ENCODE measurements at places on chromosomes 3 and 15. TPM values are rescaled to one million over a fixed set of nuclear protein-coding genes. Genes with fewer than 3 reads are reported as not detected.
A peak's percentile ranks its signal among the peaks of the same experiment; 100 is the strongest.

DNA sequence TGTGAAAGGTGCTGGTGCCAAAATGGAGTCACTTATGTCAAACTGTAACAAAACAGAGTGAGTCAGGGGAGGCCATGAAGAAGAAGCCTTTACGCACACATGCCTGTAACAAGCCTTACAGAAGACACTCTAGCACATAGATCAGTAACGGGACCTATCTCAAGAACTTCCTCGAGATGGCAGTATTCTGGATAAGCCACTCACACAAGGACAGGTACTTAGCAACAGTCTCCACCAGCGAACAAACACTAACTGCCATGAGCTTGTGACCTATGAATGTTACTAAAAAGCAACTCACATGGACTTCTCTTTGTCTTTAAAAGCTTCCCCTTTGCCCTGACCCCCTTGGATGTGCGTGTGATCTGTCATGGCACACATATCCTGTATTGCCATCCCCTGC is 235.1 kb downstream of the CD47 start:
- H3K4me3 ChIP-seq = no peak overlapping the region
- H3K36me3 ChIP-seq = no peaks in the 10 kb centered on the region
- H3K27me3 ChIP-seq = peaks cover 6% of the 10 kb centered on the region
- H3K4me1 ChIP-seq = no peaks in the 10 kb centered on the region
- DNase-seq = no peak

DNA sequence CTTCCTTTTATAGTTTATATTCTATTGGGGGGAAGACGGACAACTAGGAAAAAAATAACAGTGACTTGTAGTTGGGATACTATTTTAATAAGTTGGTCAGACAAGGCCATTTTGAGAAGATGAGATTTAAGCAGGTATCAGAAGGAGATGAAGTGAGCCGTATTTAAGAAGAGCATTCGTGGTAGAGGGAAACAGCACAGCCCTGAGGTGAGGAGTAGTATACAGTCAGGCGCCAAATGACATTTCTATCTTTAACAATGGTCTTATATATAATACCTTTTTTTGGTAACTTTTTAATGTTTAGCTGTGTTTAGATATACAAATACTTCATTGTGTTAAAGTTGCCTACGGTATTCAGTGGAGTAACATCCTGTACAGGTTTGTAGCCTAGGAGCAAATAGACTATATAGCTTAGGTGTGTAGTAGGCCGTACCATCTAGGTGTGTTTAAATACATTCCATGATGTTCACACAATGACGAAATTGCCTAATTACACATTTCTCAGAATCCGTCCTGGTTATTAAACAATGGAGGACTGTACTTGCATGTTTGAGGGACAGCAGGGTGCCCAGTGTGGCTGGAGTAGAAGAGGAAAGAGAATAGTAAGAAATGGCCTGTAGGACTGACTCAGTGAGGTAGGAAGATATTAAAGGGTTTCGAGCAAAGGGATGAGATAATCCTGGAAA is 1.6 kb downstream of the NKTR start:
- H3K36me3 ChIP-seq = peaks cover 23% of the 10 kb centered on the region
- no peaks in the 10 kb centered on the region for H3K27me3 ChIP-seq
- H3K4me3 ChIP-seq = peak overlapping the region; percentile 91
- H3K4me1 ChIP-seq = peaks cover 52% of the 10 kb centered on the region
- peak overlapping the region; percentile 89 for H3K27ac ChIP-seq

- DNase-seq = no peak
- no peak overlapping the region for H3K4me3 ChIP-seq
- no peak overlapping the region for H3K27ac ChIP-seq
- H3K4me1 ChIP-seq = peaks cover 5% of the 10 kb centered on the region
- H3K27me3 ChIP-seq = peaks cover 9% of the 10 kb centered on the region
Observed at GRCh38 chr3:50516440-50516871, 13.0 kb upstream of the CACNA2D2 start.

DNA sequence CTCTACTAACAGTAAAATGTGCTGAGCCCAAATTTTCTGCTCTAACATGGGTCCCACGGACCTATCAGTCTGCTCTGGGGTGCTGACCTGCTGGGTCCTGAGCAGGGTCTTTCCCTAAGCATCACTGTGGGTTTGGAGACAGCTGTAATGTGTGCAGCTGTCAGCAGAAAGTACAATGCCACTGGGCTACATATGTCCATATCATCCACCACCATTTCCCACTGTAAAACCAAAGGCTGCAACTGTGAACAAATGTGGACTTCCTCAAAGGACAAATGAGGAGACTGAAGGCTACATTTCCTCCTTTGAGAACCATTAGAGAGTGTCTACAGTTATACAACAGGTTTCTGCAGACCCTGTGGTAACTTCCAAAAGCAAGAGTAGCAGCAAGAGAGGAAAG is 33.8 kb upstream of the IP6K2 start:
- H3K27me3 ChIP-seq = no peaks in the 10 kb centered on the region
- peaks cover 14% of the 10 kb centered on the region for H3K36me3 ChIP-seq
- no peaks in the 10 kb centered on the region for H3K4me1 ChIP-seq
- no peak for DNase-seq

GRCh38 chr3:36881735-36882134 is 63.1 kb downstream of the TRANK1 start:
- H3K4me3 ChIP-seq = no peak overlapping the region
- H3K27ac ChIP-seq = no peak overlapping the region
- no peaks in the 10 kb centered on the region for H3K27me3 ChIP-seq
- peaks cover 21% of the 10 kb centered on the region for H3K4me1 ChIP-seq
- no peak for DNase-seq

DNA sequence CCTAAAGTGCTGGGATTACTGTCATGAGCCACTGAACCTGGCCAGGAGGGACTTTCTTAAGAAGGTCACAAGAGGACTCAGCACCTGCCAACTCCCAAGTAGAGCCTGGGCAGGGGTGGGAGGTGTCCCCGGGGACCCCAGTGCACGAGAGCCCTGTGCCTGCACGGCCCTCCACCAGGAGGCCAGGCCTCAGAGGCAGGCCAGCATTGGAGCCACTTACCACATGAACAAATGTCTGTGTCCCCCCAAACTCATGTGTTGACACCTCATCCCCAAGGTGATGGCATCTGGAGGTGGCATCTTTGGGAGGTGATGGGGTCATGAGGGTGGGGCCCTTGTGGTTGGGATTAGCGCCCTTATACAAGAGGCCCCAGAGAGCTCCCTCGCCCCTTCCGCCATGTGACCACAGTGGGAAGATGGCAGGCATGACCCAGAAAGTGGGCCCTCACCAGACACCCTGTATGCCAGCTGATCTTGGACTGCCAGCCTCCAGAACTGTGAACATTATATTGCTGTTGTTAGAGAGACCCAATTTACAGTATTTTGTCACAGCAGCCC is 3.2 kb upstream of the RPUSD3 start:
- peaks cover 24% of the 10 kb centered on the region for H3K4me1 ChIP-seq
- peaks cover 4% of the 10 kb centered on the region for H3K36me3 ChIP-seq
- H3K4me3 ChIP-seq = no peak overlapping the region
- H3K27me3 ChIP-seq = peaks cover 14% of the 10 kb centered on the region
- no peak for DNase-seq

- H3K4me1 ChIP-seq = no peaks in the 10 kb centered on the region
- DNase-seq = no peak
- H3K27me3 ChIP-seq = no peaks in the 10 kb centered on the region
- H3K4me3 ChIP-seq = no peak overlapping the region
Observed at GRCh38 chr3:79490165-79491028, 277.4 kb downstream of the ROBO1 start.

- H3K27ac ChIP-seq = no peak overlapping the region
- no peak for DNase-seq
- H3K4me3 ChIP-seq = peak overlapping the region; percentile 43
- H3K36me3 ChIP-seq = peaks cover 1% of the 10 kb centered on the region
Observed at GRCh38 chr15:80404761-80405553, 775 bp downstream of the ARNT2 start.

The KCNH8 gene
- not detected for total RNA-seq

The ADCY5 gene
- not detected for total RNA-seq

The TUBGCP5 gene
- 22.3 TPM for total RNA-seq

The C3orf85 gene
- total RNA-seq = not detected

The XYLB gene
- 9.9 TPM for total RNA-seq

The PRKCD gene
- total RNA-seq = 24.8 TPM

The ADGRG7 gene
- not detected for total RNA-seq

The PATL2 gene
- 11.1 TPM for total RNA-seq

The PLCH1 gene
- 0.10 TPM for total RNA-seq

The MKRN2OS gene
- total RNA-seq = not detected

The PIERCE2 gene
- not detected for total RNA-seq

Measured in activated T-helper 1 cell treated with anti-CD3 and anti-CD28 coated beads, Interleukin-12 subunit alpha, Interleukin-12 subunit beta, Interleukin-2, Interleukin-4 antibody, amounts not matched to agents 30 ng/mL and 10 ng/mL and 1 ng/mL, durations not matched to agents 14 hours and 24 hours and 36 hours (primary cell).